ENCODE measurements at places on chromosomes 7 and 10.

DNA sequence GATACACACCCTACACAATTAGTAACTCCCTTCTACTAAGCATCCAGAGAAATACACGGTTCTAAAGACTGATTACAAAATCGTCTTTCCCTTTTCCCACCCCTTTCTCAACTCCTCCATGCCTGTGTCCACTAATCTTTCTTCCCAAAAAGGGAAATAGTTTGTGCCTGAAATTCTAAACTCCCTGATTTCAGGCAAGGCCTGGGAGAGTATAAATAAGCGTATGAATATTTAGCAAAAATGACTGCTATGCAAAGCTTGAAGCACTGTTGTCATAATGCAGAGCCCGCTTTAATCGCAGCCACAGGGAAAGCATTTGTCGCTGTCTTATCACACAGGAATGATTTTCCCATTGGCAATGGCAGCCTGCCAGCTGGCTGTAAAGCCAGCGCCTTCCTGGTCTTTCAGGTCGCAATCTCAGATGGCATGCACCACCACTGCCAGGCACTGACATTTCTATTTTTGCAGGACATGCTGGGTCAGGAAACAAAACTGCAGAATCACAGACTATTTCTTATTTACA is 142.9 kb upstream of the PCGF5 start:
- DNase-seq, result no peak

DNA sequence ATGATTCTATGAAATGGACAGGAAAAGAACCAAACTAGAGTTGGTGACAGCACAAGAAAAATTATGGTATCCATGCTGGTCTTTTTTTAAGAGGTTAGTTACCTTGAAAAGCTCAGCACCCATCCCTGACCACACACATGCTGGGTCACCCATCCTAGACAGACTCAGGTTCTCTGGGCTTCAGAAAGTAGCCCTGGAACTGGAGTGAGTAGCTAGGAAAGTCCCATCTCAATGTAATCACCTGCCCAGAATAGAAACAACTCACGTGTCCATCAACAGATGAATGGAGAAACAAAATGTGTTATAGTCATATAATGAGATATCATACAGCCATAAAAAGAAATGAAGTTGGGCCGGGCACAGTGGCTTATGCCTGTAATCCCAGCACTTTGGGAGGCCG is 37.0 kb downstream of the GSDME start:
- DNase-seq, result no peak

DNA sequence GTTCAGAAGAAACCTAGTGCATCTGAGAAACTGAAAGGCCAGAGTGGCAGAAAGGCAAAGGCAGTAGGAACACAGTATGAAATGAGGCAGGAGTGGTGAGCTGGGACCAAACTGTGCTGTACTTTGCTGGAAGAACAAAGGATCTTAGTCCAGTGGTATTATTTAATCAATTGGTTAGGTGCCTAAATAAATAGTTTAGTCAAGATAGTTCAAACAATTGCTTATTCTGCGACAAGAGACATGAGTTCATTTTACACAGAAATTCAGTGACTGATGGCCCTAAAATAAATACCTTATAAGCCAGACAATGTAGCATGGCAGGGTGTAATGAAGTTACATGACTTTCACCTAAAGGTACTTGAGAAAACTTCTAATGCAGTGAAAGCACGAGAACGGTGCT is 181.8 kb upstream of the LRRN3 start:
- no peak for DNase-seq

- DNase-seq, result no peak
These were observed 188.4 kb upstream of the MGMT start for GRCh38 chr10:129278686-129279085.

DNA sequence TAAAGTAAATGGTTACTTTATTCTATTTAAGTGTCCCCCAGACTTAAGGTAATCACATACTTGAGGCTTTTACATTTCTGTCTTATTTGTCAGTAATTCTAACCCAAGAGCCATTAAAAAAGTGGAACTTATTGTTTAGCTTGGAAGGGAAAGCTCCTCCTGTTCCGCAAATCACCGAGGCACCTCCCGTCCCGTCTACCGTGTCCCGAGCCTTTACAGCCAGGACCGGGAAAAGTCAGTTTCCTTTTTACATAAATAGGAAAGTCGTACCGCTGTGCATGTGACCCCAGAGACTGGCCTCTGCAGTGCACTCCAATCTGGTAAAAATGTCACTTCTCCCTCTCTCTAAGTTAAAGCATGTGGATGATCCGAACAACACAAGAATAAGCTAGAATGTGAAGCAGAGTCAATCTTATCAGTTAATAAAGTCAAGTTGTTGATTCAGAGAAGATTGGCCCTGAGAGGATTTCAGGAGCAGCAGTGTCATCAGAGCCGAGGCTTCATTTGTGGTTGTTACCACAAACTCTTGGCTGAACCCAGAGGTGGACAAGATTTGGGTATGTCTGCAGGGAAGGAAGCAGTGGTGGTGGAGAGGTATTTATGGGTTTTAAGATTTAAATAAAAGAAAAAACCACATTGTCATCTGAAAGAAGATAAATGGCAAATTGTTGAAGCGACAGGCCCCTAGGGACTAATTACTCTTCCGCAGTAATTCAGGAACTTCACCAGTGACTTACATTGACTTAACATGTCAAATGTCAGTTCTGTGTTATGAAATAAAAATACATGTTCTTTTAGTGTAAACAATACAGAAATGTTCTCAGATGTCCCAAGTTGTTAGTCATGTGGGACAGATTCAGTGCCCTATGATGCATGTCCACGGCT is 316.6 kb upstream of the ZNF32 start:
- no peak for DNase-seq

GRCh38 chr10:131346456-131346855 is 34.9 kb upstream of the TCERG1L start:
- DNase-seq, result no peak

- DNase-seq, result no peak
These were observed 30.5 kb downstream of the SHTN1 start for GRCh38 chr10:116974456-116975005.

DNA sequence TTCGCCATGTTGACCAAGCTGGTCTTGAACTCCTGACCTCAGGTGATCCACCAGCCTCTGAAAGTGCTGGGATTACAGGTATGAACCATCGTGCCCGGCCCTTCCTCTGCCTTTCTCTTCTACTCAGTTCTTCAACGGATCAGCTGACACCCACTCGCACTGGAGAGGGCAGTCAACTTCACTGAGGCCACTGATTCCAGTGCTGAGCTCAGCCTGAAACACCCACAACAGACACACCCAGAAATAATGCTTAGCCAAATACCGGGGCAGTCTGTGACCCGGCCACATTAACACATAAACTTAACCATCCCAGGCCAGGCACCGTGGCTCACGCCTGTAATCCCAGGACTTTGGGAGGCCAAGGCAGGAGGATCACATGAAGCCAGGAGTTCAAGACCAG is 119.3 kb upstream of the CHST15 start:
- no peak for DNase-seq

- no peak for DNase-seq
These were observed 83.1 kb upstream of the STEAP1B start for GRCh38 chr7:22582863-22583622.

DNA sequence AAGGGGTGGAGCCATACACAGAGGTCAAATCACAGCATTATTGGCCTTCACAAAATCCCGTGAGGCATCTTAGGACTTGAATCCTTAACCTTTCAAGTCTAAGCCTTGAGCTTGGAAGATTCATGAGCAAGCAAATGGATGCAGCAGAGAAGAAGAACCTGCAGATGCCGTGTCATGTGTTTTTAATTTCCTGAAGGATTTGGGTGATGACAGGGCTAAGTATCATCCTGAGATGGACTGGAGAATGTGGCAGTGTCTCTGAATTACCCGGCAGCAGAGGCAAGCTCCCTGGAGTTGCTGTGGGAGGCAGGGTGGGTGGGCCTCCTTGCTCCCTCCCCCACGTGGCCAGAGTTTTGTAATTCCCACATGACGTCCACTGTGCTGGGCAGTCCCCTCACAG is 50.8 kb downstream of the GCC1 start:
- DNase-seq, result no peak

- no peak for DNase-seq
These were observed 22.6 kb upstream of the PSMG3 start for GRCh38 chr7:1592299-1592871.

DNA sequence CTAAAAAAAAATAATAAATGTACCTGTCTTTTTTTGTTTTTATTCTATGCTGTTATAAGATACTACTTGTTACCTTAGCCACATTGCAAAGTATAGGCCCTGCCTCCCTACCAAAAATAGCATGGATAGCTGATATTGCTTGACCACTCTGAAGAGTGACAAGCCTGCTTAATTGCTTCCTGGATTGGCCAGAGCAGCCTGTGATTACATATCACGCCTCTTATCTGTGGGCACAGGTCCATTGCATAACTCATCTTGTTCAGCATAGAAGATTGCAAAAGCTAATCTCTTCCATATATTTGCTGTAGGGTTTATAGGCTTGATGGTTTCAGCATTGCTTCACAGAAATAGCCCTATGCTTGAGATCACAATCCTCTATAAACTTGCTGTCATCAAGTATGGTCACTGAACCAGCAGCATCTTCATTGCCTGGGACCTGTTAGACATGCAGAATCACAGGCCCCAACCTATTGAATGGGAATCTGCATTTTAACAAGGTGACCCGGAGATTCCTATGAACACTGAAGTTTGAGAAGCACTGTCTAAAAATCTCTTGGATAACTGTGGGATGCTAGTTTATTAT is 280.8 kb upstream of the CDC14C start:
- no peak for DNase-seq

- DNase-seq, result no peak
These were observed 32.3 kb upstream of the DPYSL4 start for GRCh38 chr10:132154440-132154839.

GRCh38 chr10:61732629-61733278 is 70.0 kb downstream of the CABCOCO1 start:
- DNase-seq, result no peak

GRCh38 chr7:66452165-66452564 is 176.5 kb upstream of the KCTD7 start:
- DNase-seq, result no peak

DNA sequence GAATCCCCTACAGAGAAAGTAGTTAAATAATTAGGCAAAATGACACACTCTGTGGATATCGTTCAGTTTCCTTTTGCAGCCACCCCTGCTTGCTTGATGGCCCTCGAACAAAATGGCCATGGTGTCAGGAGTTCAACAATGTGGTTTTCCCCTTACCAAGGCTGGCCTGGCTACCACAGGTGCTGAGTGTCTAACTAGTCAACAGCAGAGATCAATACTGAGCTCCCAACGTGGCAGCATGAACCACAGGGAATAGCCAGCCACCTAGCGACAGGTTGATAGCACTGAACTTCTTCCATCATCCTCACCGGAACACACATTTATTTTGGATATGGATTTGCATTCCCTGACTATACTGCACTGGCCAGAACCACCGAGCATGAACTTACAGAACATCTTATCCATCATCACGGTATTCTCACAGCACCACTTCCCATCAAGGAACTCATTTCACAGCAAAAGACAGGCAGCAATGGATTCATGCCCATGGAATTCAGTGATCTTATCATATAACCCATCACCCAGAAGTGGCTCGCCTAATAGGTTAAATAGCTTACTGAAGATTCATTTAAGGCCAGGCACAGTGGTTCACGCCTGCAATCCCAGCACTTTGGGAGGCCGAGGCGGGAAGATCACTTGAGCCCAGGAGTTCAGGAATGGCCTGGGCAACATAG is 6.3 kb downstream of the C10orf67 start:
- DNase-seq, result no peak

- DNase-seq, result no peak
These were observed 282.1 kb upstream of the MKLN1 start for GRCh38 chr7:131045526-131045925.

DNA sequence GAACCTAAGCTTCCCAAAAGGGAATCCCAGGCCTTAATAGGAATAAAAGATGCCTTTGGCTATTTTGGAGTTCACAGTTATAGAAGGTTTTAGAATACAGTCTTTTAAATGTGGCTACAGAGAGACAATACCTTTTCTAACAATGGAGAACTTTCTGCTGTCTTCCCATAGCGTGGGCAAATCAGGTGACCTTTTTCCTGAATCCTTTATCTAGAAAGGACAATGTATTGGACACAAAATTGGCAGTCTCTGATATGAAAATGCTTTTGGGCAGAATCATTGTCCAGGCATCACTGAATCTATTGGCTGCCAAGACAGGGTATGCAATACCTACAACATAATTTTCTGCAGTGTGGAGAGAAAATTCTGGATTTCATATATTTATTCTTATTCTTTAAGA is 7.8 kb upstream of the ABLIM1 start:
- no peak for DNase-seq

GRCh38 chr7:106111655-106112117 is 426 bp downstream of the SYPL1 start:
- peak; percentile 87 for DNase-seq

DNA sequence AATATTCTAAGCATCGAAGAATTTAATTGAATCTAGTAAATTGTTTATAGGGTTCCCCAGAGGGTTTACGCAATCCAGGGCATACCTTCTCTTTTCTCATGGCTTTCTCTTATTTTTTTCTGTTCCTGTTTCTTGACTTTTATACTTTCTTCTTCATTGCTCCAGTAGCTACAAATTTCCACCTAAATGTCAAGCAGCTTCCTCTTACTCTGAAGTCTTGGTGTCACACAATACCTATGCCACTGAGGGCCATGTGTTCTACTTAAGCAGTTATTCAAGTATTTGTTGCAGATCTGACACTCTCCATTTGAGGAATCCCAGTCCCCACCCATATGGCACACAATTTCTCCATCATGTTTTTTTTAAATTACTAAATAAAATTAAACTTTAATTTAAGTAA is 343.1 kb upstream of the MBL2 start:
- DNase-seq, result no peak

DNA sequence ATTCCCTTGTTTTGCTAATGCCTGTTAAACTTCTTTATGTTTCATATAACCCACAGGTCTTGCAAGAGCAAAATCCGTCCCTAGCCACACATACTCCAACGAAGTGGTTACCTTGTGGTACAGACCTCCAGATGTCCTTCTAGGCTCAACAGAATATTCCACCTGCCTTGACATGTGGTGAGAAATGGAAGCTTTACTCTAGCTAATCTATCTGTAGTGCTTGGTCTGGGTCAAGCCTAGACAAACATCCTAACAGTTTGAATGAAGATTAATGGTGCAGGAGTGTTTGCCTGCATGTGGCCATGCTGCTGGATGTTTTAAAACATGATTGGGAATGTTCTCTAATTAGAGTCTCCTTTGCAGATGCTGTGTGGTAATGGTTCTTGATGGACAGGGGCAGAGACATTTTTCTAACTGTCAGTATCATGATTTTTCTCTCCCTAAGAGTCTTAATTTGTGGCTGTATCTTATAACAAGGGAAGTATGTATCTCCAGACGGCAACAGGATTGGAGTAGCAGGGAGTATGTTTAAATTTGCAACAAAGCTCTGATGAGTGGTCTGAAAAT is 308.5 kb upstream of the FZD1 start:
- DNase-seq, result no peak

DNA sequence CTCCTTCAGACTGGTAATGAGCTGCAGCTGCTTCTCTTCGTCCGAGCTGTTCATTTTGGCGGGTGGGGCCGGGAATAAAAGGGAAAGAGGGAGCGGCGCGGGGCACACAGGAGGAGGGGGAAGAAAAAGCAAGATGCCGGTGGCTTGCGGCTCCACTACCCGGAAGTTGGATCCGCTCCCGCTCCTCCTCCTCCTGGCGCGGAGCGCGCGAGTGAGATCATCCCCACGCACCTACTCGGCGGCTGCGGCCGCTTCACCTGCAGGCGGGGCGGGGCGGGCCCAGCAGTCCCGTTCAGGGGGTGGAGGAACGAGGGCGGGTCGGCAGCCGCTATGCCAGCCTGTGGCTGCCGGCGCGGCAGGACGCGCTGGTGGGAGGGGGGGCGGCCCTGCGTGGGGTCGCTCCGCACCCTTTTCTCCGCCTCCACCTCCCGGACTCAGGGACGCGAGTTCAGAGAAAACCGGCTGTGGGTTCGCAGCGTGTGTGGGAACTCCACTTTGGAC is at the start of gene SHTN1:
Gene SHTN1, minus strand, starts transcription at position 162 of the 501 bp plus-strand sequence. Its CDS starts 108 bp downstream, at position 54.
- DNase-seq, result peak; percentile 83

Data from retina (tissue), 1 donor.